Kidney epithelial cell (primary cell): ENCODE measurements at places on chromosomes 5 and 9. TPM values are rescaled to one million over a fixed set of nuclear protein-coding genes. Genes with fewer than 3 reads are reported as not detected.

- no peak for DNase-seq
These were observed 146.3 kb upstream of the POU5F2 start for GRCh38 chr5:93887678-93888077.

GRCh38 chr9:123406691-123407216 lies 50.8 kb downstream of the CRB2 start:
- DNase-seq = no peak

DNA sequence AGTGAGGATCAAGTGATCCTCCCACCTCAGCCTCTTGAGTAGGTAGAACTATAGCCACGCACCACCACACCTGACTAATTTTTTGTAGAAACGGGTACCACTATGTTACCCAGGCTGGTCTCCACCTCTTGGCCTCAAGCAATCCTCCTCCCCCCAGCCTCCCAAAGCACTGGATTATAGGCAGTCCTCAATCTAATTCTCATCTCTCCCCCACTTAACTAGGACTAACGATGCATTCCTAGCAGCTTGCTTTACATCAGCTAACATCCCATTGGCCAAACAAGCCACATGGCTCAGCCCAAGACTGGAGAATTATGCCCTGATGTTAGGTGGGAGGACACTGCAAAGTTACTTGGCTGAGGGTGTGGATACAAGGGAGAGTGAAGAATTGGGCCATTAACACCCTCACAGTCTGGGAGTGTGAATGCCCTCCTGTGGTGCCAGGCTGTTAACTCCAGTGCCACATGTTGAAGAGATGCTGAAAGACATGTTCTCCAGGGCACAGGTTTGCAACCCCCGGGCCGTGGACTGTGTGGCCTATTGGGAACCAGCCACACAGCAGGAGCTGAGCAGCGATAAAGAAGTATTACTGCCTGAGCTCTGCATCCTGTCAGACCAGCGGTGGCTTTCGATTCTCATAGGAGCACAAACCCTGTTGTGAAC lies 5.3 kb upstream of the ZNF367 start:
- no peak for DNase-seq

DNA sequence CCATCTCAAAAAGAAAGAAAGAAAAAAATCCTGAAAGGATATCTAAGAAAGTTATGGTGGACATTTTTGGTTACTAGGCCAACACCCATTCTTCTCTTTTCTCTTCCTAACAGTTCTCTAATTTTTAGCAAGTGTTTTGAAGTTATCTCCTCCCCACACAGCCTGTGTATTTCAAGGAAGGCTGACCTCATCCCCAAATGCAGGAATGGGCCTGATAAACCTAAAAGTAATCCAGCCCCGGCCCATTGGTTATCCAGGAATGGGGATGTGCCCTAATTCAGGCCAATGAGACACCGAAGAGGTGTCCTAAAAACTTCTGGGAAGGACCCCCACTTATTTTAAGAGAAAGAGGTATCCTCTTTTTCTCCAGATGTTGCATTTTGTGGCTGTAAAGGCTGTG lies 46.6 kb downstream of the F2R start:
- DNase-seq = no peak

- DNase-seq = no peak
These were observed 68.3 kb downstream of the HTR4 start for GRCh38 chr5:148585988-148586387.

- DNase-seq = peak; percentile 56
These were observed 20.7 kb downstream of the FAXDC2 start for GRCh38 chr5:154829589-154830218.

DNA sequence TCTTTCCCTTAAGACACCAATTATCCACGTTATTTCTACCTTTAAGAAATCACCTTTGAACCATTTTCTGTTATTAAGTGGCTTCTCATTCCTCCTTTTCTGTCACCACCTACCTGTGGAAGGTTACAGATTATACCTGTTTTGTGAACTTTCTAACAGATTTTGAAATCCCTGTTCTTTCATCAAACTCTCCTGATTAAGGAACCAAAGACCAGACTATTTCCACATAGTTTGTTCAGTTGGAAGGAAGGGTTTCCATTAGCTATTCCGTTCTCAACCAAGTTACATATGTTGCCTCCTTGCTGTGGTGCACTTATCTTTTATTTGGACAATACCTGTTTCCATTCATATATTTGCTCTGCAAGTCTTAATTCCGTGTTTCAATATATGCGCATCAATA lies 343.6 kb downstream of the ADGRV1 start:
- no peak for DNase-seq

Gene FBP2
- total RNA-seq = not detected in 2 replicates

Gene SLCO6A1
- not detected in 2 replicates for total RNA-seq

Gene PCDHGA11
- 6.7 and 7.4 TPM in 2 replicates for total RNA-seq

Gene FBLL1
- total RNA-seq = 0.84 and 1.0 TPM in 2 replicates

Gene AHRR
- 2.6 and 4.9 TPM in 2 replicates for total RNA-seq
